ENCODE measurements at places on chromosomes 7 and 10.

DNA sequence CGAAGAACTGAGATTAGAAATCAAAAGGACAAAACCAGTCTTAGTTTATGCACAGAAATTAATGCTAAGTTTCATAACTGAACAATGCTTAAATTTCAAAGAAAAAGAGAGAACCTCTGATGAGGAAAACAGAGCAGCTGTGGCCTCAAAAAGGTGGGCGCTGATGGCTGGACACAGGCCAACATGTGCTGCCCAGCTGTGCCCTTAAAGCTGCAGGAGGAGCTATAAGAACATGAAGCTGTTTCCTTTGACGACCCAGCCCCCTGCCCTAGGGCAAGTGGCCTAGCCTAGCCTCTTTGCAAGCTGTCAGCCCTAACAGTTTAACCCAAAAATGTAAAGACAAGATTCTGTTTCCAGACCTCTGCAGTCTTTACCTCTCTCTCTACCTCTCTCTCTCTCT, 107.7 kb downstream of the GRID1 start:
- DNase-seq: no peak

- peak; percentile 94 for DNase-seq
Measured at GRCh38 chr7:5636914-5637313, 144.5 kb downstream of the RNF216 start.

- DNase-seq: peak; percentile 47
Measured at GRCh38 chr7:37901890-37902524, 14.6 kb downstream of the SFRP4 start.

- DNase-seq: no peak
Measured at GRCh38 chr10:285216-285615, 150.0 kb downstream of the ZMYND11 start.

GRCh38 chr10:106897719-106898118, 266.8 kb downstream of the SORCS1 start:
- no peak for DNase-seq

- DNase-seq: peak; percentile 97
Measured at GRCh38 chr10:17038627-17039026, 91.0 kb downstream of the CUBN start.

- no peak for DNase-seq
Measured at GRCh38 chr7:67493366-67493765, 496.7 kb downstream of the TYW1 start.

DNA sequence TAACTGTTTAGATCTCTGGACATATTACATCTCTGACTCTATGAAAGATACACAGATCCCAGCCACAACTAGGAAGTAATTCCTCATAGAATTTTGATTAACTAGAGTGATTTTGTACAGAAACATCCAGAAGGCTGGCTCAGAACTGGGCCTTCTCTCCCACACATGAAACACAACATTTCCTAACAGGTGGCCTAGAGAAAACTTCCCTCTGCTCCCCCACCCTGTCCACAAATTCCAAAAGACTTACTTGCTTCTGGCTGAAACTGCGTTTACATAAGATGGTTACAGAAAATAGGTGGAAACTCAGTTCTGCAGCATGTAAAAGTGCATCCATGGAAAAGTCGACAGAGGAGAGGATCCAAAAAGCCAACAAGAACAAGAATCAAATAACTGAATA, 132.9 kb downstream of the FZD1 start:
- no peak for DNase-seq

GRCh38 chr7:5635461-5636445, 145.7 kb downstream of the RNF216 start:
- DNase-seq: peak; percentile 38

DNA sequence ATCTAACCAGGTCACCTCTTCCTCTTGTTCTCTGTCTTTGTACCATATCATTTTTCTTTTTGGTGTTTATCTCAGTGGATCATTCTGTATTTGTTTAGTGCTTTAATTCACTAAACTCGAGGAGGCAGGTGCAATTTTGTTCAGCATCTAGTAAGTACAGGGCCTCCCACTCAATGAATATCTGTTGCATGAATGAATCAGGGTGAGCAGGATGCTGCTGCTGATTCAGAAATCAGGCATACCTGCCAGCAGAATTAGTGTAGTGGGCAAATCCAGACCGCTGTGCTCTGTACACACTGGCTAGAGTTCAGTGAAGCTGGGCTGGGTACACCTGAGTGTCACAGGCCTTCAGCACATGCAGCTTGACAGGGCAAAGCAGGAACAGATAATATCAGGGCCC, 511.9 kb downstream of the SUGCT start:
- no peak for DNase-seq

- DNase-seq: no peak
Measured at GRCh38 chr7:70032649-70033048, 434.4 kb downstream of the AUTS2 start.

- DNase-seq: no peak
Measured at GRCh38 chr7:113504142-113504541, 385.8 kb upstream of the SMIM30 start.

DNA sequence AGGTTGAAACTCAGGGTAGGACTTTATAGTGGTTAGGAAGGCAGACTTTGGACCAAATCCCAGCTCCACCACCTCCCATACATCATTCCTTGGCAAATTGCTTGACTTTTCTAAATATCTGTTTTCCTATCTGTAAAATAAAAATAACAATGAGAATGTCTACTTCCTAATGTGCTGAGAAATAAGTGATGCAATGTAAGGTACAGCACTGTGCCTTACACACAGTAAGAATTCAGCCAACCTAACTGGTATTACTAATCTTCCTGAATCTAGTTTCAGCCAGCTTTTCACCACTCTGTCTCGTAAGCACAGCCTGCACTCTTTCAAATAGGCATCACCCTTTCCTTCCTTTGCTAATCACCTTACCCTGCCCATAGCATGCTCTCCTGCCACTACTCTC, 9.7 kb downstream of the PRLHR start:
- DNase-seq: peak; percentile 47

DNA sequence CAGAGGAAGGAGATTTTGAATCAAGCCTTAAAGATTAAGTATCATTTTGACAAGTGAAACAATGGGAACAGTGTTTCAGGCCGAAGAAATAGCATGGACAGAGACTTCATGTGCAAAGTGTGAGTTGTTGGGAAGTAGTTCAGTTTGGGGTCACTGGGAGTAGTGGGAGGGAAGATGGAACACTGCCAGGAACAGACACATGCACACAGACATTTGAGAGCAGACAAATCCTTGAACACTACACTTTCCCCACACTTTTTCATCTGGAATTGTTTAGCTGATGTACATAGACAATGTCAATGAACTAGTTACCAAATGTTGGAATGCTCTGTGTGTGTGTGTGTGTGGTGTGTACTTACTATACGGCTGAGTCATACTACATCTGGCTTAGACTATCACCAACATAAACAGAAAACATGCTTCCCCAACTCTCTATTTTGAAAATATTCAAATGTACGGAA, 52.4 kb upstream of the LRRC17 start:
- DNase-seq: peak; percentile 99

- DNase-seq: no peak
Measured at GRCh38 chr10:60399328-60399727, 9.7 kb upstream of the ANK3 start.

DNA sequence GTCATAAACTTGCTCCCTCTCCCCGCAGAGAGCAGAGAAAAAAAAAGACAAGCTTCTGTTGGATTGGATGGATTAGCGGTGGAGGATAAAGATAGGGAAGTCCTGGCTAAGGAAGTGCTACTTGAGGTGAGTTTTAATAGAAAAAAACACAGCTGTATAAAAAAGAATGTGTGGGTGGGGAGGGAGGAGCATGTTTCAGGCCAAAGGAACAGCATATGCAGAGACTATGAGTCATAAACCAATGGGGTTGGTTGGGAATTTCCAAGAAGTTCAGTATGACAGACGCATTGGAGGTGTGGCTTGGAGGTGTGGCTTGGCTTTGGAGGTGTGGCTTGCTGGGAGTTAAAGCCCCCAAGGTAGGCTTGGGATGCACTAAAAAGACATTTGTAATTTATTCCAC, 103.0 kb upstream of the LSM8 start:
- peak; percentile 86 for DNase-seq

DNA sequence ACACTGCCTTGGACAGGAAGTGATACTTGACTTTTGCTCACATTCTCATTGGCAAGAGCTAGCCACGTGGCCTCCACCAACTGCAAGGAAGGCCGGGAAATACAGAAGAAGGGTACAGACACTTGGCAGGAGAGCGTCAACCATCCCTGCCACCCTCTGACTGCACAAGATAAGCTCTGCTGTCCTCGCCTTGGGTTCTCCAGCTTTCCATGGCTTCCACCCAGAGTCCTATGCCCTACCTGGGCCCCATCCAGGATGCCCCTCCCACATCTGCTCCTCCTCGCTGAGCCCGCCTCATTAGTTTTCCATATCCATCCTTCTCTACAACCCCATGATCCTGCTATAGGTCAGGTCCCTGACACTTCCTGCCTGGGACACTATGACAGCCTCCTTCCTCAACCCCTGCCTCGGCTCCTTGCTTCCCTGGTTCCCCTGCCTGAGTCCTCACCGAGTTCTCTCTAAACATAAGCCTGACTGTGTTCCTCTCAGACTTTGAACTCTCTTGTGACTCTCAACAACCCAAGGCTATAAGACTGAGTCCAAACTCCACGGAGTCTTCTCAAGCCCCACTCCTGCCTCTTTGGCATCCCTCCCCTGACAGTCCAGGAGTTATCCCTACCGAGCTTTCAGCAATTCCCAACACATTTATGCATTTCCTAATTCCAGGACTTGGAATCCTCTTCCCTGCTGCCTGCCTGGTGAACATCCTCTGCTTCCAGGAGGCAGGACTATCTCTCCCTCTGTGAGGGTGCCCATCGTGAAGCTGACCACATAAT, 23.2 kb upstream of the GDF10 start:
- no peak for DNase-seq

DNA sequence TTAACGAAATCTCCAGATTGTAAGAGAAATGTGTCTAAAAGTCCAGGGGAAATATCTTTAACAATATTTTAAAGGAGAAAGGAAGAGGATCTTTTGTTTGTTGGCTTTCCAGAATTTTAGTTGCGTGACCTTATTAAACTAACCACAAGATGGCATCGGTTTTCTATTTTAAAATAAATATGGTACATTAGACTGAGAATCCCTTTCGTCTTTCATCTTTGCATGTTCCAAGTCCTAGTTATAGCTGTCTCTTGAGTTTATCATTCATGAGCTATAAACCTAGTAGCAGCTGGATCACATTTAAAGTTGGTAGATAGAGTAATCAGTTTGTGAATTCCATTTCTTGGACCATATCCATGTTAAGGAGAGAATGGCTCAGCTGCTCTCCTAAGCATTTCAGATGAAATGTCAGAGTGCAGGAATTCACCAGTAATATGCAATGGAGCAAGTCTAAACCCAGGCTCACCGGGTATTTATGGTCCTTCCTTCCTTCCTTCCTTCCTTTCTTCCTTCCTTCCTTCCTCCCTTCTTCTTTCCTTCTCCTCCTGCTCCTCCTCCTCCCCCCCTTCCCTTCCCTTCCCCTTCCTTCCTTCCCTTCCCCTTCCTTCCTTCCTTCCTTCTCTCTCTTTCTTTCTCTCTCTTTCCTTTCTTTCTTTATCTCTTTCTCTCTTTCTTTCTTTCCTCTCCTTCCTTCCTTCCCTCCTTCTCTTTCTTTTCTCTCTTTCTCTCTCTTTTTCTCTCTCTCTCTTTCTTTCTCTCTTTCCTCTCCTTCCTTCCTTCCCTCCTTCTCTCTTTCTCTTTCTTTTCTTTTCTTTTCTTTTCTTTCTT, 57.8 kb upstream of the RAB18 start:
- peak; percentile 55 for DNase-seq

- DNase-seq: no peak
Measured at GRCh38 chr10:88332503-88333247, 250.4 kb downstream of the RNLS start.

DNA sequence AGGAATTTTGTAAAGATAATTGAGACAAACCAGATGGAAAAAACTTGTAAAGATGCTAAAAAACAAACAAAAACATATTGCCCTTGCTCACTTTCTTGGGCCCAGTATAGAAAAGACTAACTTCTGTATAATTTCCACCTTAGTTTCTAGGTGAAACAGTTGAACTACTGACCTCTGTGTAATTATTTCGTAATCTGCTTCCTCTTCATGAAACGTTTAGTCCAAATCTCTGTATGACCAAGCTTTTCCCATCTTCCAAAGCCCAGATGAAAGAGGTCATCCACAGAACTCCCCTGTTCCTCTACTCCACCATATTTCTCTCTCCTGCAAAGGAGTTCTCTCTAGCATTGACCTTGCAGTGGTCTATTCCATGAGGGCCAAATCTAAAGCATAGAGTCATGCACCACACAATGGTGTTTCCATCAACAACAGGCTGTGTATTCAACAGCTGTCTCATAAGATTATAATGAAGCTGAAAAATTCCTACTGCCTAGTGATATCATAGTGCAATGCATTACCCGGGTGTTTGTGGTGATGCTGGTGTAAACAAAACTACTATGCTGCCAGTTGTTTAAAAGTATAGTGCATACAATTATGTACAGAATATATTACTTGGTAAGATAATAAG, 647.6 kb downstream of the TNS3 start:
- peak; percentile 27 for DNase-seq

DNA sequence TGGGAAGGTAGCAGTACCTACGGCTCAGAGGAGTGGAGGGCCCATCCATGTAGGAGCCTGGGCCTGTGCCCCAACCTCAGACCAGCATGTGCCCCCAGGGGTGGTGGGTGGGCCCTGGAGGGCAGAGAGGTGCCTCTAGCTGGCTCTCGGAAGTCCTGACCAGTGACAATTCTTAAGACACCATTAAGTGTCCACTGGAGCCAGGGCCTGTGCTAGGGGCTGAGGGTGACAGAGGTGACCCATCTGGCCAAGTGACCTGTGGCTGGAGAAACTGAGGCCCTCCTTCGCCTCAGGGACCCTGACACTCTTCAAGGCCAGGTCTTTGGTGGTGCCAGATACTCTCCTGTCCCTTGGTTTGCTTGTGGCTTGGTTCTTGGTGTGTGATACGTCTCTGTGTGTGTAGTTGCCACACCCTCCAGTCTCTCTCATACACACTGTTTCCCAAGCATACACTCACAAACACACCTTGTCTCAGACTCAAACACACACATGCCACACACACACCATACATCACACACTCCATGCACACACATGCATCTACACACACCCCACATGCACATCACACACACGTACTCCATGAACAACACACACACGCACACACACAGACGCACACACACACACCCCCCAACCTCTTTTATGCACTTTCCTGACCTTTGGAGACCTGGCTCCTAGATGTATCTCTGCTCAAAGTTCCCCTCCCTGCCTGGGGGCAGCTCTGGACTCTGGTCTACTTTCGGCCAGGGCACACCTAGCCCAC, 897 bp upstream of the RAMP3 start:
- no peak for DNase-seq

- no peak for DNase-seq
Measured at GRCh38 chr7:36650766-36651312, 73.5 kb downstream of the AOAH start.

DNA sequence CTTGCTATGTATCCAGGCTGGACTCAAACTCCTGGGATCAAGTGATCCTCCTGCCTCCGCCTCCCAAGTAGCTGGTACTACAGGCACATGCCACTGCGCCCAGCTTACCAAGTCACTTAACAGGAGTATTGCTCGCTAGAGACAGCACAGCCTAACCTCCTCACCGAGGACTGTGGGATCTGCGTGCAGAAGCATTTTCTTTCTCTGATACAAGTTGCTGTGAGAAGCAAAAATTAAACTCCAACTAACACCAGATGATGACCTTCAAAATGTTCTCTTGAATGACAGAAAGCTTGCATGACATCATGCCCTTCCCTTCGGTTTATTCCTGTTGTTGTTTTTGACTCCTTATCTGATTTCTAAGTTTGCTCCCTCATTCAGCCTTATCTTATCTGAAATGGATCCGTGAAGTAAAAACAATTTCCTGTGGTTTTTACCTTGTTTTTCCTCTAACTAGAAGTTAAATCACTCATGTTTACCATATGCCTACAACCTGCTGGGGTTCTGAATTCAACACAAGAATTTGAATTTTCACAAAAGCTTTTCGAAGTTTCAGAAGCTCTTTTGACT, 94.4 kb upstream of the KIF5B start:
- no peak for DNase-seq
